Activated CD8-positive, alpha-beta memory T cell treated with anti-CD3 and anti-CD28 coated beads, Interleukin-2, amount 50 U/mL, for 4 hours (primary cell): ENCODE measurements at places on chromosomes 4 and X.

- DNase-seq = peak; percentile 30
Measured at GRCh38 chr4:56817840-56818491, 3.5 kb downstream of the SPINK2 start.

DNA sequence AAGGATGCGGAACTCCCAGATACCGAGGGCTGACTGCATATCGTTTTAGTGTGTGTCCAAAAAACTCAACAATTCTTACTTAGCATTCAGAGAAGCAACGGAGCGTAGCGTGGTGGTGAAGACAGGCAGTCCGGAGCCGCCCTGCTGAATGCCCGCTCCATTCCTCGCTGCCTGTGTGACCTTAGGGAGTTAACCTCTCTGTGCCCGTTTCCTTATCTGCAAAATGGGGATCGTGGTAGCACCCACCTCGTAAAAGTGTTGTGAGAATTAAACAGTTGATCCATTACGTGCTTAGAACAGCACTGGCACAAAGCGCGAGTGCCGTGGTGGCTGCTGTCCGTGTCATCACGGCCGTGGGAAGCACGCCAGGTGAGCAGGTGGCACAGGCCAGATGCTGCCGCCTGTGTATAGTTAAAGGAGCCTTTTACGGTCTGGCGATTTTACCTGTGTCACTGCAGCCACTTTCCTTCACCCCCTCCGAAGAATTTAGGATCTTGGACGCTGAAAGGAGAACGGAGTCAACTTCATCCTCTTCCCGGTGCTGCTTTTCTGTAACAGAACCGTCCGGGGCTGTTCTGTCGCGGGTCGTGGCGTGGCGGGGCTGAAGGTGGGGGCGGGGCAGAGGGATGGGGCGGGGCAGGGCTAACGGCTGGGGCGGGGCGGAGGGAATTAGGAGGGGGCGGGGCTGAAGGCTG lies 885 bp downstream of the CCDC110 start:
- peak; percentile 46 for DNase-seq

DNA sequence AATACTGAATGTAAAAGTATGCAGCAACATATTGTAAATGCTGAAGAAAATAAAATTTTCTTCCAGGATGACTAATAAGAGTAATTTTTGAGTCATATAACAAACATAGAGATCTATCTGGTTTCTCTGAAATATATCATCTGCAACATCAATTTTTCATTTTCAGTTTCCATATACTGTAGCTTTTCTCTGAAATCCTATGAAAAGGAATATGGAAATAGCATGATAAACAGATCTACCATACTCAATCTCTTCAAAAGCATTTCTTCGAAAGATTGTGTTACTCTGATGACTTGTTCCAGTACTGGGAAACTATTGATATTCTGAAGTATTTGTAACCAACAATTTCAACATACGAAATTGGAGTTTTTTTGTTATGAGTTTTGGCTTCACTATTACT lies 1156.7 kb downstream of the FAM133A start:
- DNase-seq = no peak

- DNase-seq = no peak
Measured at GRCh38 chr4:126776361-126776760, 856.4 kb upstream of the INTU start.

DNA sequence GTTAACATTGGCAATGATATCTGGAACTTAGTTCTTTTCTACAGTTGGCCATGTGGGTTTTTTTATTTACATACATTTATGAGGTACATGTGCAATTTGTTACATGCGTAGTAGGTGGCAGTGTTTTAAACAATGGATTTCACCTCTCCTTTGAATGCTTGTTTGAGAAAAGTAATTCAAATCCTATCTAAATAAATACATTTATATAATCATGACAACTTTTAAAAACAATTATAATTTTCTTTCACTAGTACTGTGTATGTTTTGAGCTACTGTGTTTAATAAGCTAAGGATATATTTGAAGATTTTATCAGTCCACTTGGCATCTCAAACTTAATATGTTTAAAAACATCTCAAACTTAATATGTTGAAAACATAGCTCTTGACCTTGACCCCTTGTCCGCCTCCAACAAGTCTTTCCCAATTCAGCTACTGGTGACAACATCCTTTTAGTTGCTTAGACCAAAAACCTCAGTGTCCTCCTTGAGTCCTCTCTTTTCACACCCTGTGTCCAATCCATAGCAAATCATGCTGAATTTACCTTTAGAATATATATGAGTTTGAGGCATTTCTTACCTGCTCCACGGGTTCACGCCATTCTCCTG lies 14.5 kb downstream of the GUCY1B1 start:
- DNase-seq = no peak

GRCh38 chr4:43512253-43512652 lies 619.7 kb downstream of the GRXCR1 start:
- DNase-seq = no peak

- DNase-seq = no peak
Measured at GRCh38 chr4:123848606-123849005, 452.0 kb downstream of the SPRY1 start.

GRCh38 chrX:14291666-14292500 lies 237.5 kb upstream of the GLRA2 start:
- no peak for DNase-seq

GRCh38 chr4:74772106-74772505 lies 22.2 kb downstream of the BTC start:
- DNase-seq = no peak

DNA sequence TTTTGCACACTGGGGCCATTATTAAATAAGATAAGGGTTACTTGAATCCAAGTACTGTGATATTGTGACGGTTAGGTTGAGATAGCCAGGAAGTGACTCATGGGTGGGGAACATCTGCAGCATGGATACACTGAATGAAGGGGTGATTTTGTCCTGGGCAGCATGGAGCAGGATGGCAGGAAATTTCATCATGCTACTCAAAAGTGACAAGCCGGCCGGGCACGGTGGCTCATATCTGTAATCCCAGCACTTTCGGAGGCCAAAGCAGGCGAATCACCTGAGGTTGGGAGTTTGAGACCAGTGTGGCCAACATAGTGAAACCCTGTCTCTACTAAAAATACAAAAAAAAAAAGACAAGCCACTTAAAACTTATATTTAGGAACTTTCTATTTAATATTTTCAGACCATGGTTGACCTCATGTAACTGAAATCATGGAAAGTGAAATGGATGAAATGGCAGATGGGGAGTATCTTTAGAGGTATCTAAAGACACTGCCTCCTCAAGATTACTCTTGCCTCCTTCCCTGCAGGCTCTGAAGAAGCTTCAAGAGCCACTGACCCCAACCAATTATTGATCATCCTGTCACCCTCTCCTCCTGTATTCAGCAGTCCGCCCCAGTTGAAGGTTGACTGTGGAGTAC lies 3.9 kb upstream of the TRIM60 start:
- no peak for DNase-seq

DNA sequence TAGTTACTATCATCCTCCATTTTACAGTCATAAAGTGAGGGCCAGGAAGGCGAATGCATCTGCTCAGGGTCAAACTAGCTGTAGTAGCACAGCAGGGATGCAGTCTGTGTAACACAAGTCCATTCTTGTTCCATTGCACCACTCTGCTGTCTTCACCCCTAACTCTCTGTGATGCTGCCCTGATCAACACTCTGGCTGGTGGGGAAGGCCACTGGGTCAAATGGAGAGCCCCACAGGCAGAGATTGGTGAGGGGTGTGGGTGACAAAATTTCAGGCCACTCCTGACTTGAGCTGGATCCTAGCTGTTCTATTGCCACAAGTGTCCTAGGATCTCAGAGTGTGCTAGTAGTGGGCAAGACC lies 136.5 kb downstream of the PJA1 start:
- DNase-seq = no peak
